Activated CD4-positive, alpha-beta T cell treated with anti-CD3 and anti-CD28 coated beads, Interleukin-2, amount 10 ng/mL, durations not matched to agents 7 days and 5 days (primary cell): ENCODE measurements at places on chromosomes 11 and 22.

- no peak for DNase-seq
Measured at GRCh38 chr11:45179686-45180178, 33.3 kb downstream of the PRDM11 start.

- no peak for DNase-seq
Measured at GRCh38 chr11:106409222-106409621, 331.8 kb downstream of the AASDHPPT start.

DNA sequence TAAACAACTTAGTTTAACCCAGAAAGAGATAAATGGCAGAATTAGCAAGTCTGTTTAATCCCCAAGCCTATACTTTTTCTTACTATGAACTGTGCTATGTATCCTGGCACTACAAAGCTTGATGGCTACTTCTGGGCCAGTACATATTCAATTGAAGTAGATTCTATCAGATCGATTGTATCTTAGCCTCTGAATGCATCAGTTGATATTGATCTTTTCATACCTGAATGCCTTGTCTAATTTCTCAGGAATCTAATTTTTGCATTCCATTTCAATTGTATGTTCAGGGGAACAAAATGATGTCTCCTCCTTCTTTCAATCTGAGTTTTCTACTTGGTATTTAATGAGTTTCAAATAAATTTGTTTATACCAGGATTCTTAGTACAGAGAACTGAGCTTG, 1137.9 kb downstream of the LRRC4C start:
- DNase-seq: no peak

GRCh38 chr11:61168800-61169199, 7.6 kb upstream of the VPS37C start:
- no peak for DNase-seq

DNA sequence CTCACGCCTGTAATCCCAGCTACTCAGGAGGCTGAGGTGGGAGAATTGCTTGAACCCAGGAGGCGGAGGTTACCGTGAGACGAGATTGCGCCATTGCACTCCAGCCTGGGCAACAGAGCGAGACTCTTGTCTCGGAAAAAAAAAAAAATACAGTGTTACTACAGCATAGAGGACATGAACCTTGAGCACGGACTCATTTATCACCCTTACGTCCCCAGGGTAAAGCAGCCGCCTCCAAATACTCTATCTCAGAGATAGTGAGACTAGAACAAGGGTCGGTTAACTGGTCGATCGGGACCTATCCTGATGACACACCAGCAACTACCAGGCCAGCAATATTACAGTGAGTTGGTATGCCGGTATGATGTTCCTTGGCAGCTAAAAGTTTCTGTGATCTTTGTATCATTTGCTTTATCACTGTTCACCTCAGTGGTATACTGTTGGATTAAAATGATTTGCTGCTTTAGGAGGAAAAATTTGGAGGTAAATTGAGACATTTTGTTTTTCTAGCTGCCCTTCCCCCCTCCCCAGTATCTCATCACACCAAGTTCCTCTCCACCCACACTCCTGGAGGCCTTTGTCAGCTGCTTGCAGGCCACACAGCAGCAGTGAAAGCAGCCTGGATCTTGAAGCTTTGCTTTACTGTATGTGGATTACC, 7.0 kb upstream of the SIDT2 start:
- DNase-seq: no peak

DNA sequence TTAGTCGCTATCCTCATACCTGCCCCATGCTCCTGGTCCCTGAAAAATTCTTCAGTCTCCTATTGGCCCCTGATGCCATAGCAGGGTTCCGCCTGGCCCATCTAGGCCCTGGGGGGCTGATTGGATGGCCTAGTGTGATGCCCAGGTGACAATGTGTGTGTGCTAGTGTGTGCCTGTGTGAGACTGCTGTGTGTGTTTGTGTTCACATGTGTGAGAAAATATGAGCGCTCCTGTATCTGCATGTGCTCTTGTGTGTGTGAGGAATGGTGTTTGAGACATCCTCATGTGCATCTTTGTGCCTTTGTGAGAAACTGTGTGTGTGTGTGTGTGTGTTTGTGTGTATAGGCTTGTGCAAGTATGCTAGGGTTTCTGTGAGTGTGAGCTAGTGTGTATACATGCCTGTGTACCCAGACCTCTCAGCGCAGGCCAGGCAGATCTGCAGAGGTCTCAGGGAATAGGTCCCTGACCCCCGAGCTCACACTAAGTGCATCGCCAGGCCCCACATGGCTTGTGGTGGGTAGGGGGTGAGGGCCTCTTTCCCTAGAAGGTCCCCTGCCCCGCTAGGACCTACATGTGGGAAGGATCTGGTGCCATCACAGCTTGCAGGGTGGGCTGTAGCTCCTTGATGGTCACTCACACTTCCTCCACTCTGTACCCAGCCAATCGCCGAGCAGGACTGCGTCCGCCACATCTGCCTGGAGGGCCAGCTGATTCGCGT, 64.6 kb downstream of the OTOG start:
- peak; percentile 0 for DNase-seq

DNA sequence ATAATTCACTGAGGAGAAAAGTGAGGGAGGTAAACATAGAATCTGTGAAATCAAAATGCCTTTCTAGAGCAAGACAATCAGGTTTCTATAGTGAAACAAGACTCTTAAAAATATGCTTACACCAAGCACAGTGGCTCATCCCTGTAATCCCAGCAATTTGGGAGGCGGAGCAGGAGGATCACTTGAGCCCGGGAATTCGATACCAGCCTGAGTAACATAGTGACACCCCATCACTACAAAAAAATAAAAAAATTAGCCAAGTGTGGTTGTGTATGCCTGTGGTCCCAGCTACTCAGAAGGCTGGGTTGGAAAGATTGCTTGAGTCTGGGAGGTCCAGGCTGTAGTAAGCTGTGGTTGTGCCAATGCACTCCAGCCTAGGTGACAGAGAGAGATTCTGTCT, 43.2 kb upstream of the ME3 start:
- DNase-seq: no peak

DNA sequence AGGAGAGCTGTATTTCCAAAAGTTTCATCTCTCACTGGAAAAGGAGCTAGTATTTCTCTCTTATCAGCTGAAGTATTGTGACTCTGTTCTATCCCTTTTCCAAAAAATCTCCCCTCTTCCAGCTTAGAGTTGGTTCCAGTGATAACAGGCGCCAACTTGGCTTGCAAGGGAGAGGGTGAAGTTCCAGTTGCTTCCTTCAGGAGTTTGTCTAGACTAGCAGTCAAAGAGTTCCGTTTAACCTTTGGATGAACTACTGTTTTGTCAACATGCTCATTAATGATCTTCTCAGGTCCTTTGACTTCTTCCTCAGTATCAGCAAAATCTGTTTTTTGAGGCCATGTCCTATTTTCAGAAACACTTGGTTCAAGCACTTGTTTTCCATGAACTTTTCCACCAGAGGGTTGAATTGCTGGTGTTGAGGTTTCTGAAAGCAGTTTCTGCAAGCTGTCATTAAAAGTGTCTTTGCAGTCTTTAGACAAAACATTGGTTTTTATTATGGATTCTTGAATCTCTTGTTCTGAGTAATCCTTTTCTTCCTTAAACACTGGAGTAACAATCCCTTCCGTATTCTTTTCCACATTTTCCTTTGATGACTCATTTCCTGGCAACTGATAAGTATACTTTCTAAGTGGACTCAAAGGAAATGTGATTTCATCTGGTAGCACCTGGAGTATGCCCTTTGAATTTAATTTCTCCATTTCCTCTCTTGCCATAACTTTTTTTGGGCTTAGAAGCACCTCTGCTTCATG, 39.7 kb upstream of the CCDC89 start:
- DNase-seq: no peak

DNA sequence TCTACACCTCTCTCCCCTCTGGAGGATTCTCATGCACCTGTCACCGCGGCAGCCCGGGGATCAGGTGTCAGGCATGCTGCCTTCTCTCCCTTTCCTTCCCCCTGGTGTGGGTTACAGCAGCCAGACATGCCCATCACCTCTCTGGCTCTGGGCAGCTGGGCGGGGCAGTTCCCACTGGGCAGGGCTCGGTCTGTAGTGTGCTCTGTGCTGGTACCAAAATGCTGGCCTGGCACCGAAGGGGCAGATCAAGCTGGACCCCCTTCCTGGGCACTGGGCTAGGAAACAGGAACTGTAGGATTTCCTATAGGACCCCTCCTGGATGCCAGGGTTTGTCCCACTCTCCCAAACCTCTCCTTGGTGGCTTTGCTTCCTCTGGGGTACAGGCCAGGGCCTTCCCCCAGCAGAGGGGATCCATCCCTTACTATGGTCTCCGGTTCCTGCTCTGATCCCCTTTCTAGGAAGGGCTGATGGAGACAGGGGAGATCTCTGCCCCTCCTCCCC, 821 bp downstream of the GAL3ST1 start:
- DNase-seq: no peak

GRCh38 chr11:128988242-128988970, 45.7 kb upstream of the TP53AIP1 start:
- DNase-seq: no peak

- DNase-seq: no peak
Measured at GRCh38 chr22:26168330-26168851, 871 bp upstream of the SEZ6L start.

- DNase-seq: no peak
Measured at GRCh38 chr11:121293288-121293594, 670 bp downstream of the SC5D start.

- no peak for DNase-seq
Measured at GRCh38 chr11:131109257-131109656, 193.0 kb upstream of the SNX19 start.

- no peak for DNase-seq
Measured at GRCh38 chr11:16346975-16347374, 9.4 kb downstream of the SOX6 start.

DNA sequence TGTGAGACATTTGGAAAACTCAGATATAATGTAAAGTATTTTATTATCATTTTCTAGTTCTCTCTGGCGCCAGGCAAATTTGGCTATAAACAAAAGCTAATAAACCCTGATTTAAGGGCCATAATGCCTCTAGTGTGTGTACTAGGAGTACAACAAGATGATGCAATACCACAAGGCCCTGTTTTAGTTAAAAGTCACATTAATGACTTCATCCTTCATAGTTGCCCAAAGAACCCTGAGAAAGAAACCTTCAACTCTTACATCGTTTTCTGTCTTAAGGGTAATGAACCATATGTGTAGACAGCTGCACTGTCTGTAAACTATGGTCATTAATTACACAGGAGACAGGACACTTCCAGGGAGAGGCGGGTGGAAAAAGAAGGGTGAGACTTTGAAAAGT, 538.4 kb downstream of the FAM181B start:
- no peak for DNase-seq

- DNase-seq: peak; percentile 45
Measured at GRCh38 chr11:115324581-115325432, 179.4 kb downstream of the CADM1 start.

DNA sequence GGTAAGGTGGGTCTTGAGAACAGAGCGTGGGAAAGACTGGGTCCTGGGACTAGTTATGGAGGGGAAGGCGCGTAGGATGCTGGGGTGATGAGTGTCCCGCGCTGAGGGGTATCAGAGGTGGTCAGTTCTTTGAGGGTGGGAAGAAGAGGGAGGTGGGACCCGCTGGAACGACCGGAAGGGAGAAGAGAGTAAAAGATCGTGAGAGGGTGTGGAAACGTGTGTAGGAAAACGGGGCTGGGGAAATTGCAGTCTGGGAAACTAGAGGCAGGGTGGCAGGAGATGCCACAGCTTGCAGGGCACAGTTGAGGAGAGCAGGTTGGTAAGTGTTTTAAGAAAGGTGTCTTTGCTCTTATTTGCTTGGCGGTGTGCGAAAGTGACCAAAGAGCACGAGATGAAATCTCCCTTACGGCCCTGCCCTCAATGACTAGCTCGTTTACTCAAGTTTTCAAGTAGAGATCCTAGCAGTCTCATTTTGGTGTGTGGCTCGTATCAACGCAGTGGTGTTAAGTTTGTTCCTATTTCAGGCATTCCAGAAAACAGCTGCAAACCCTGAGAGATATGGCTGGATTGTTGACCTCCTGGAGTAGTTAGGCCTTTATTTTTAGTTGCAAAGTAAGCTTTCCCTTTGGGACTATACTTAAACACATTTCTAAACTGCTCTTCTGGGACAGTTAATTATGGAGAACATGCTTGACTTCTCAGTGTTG, 615 bp downstream of the STT3A start:
- DNase-seq: peak; percentile 12

DNA sequence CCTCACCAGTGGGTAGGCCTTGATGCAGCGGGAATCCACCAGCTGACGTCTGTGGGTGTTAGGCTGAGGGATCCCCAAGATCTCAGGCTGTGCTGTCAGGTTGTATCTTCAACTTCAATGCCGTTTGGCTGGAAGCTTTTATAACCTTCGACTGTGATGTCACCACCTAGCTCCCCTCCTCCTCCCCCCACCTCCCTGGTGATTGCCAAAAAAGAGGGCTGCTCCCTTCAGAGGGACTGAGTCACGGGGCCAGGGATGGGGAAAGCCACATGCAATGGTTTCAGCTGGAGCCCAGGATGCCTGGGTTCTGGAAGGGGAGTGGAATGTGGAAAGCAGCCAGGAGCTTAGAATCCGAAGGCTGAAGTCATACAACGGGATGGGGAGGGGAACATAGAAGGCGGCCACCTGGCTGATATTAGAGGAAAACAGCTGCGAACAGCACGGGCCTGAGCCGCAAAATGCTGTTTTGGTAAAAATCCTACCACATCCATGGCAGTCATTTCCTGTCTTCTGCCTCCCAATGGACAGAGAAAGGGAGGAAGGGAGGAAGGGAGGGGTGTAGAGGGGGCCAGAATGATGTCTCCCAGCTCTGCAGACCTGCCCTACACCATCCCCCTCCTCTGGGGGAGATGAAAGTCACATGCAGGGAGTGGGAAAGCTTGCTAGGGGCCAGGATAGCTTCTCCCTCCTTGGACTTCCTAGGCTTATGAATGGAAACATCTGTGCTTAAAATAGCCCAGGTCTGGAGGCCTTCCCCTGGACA, at the start of gene LRRN4CL:
LRRN4CL (minus strand) TSS at position 110 of the 763 bp plus-strand sequence. CDS start 1,022 bp downstream, outside the sequence.
- no peak for DNase-seq

DNA sequence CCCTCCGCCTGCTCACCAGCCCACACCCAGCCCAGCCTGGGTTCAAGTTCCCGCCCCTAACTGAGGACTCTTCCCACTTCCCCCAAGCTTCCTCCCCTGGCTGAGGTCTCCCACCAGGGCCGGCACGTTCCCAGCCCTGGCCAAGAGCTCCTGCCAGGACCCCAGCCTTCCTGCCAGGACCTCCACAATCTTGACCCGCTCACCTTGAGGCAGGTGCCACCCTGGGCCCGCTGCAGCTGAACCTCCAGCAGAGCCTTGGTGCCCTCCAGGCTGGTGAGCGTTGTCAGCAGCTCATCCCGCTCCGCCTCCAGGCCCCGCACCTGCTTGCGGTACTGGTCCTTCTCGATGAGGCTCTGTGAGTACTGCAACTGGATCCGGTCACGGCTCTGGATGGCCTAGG, 13.2 kb downstream of the CARD10 start:
- DNase-seq: no peak

DNA sequence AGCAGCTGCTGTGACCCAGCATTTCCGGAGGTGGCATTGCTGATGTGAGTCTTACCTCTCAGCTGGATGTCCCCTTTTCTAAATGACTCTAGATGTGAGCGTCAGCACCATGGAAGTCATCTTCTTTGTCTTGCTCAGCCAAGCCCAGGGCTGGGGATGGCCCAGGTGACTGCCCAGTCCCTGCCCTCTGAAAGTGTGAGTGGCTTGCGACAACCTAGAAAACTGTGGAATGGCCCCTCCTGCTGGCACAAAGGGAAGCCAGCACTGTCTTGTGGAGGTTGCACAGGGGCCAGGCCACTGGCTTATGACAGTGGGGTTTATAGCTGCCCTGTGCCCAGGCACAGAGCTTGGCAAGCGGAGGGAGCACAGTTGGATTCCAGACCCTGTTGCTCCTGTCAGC, 6.2 kb downstream of the TUB start:
- DNase-seq: no peak

- no peak for DNase-seq
Measured at GRCh38 chr22:45336971-45337431, 27.3 kb downstream of the FAM118A start.

- DNase-seq: no peak
Measured at GRCh38 chr22:49460592-49461281, 366.9 kb downstream of the BRD1 start.
